Cerebellar nuclear complex (tissue), 1 donor: ENCODE measurements at places on chromosomes 7 and 10.

- no peak for DNase-seq
These were observed 99.1 kb downstream of the PLCE1 start for GRCh38 chr10:94092848-94093247.

DNA sequence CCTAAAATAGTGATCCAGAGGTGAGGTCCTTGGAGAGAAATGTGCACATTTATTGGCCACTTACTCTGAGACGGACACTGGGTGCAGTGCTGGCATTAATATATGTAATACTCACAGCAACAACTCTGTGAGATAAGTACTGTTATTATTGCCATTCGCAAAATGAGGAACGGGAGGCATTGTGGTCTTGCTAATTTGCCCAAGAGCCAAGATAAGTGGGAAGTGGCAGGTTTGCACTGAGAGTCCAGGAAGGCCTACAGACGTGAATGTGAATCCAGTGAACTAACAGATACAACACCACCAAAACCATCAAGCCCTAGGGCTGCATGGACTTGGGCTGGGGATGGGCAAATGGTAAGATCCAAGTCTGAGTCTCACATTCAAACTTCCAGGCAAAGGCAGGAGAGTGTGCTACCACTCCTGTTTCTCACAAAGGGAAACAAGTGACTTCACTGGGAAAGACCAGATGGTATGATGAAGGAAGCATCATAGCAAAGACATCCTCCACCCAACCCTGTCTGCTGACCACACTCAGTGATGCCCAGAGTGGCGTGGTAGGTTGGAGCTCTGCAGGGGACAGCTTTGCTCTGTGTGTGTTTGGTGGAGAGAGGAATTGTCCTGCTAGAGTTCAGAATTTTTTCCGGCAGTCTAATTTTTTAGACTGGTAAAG, 19.2 kb downstream of the TMEM273 start:
- DNase-seq, result no peak

- DNase-seq, result no peak
These were observed 15.6 kb downstream of the SEC31B start for GRCh38 chr10:100504096-100504495.

- DNase-seq, result no peak
These were observed 46.4 kb downstream of the PDGFA start for GRCh38 chr7:473211-473734.

GRCh38 chr7:151228024-151228866, 1.2 kb upstream of the ABCF2 start:
- no peak for DNase-seq

DNA sequence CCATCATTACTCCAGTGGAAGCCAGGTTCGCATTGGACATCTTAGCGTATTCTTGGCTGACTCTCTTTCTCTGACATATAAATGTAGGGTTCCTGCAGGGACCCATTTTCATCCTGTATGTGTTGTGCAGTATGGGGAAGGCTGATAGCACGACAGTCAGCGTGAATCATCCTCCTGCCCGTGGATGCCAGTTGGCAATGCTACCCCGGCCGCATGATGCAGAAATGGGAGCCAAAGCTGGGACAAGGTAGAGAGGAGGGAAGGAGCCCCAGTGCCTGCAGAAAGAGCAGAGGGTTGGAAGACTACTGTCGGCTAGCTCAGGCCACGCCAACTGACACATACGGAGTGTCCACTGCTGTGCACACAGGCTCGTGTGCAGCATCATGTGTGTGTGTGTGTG, 251.6 kb downstream of the SKAP2 start:
- peak; percentile 25 for DNase-seq

DNA sequence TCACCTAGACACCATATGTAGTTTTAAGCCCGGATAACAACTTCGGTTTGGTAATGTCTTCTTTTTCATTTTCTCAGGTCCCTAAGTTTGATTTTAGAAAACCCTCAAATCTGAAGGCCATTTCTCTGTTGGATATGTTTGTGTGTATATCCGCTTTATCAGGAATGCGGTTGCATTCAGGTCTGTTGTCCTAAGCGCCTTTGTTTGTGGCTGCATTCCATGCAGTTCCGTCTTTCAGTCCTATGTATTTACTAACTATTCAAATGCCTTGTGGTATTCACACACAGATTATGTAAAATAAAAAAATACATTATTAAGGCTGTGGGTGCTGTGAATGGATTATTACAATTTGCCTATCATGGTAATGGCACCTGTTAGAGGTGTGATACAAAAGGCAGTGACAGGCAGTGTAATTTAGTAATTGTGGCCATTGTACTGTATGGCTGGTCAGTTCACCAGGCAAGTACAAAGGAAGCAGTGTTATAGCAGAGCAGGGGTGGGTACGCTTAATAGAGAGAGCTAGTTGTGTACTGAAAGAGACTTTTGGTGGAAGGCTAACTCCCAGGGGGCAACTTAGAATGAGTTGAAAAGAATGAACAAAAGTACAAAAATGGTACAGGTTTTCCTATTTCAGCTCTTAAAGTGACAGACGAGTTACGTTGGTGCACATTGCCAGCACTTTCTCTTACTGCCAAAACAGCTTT, 136.4 kb downstream of the VTI1A start:
- no peak for DNase-seq

- no peak for DNase-seq
These were observed 91.3 kb upstream of the TMEM106B start for GRCh38 chr7:12119620-12120303.

DNA sequence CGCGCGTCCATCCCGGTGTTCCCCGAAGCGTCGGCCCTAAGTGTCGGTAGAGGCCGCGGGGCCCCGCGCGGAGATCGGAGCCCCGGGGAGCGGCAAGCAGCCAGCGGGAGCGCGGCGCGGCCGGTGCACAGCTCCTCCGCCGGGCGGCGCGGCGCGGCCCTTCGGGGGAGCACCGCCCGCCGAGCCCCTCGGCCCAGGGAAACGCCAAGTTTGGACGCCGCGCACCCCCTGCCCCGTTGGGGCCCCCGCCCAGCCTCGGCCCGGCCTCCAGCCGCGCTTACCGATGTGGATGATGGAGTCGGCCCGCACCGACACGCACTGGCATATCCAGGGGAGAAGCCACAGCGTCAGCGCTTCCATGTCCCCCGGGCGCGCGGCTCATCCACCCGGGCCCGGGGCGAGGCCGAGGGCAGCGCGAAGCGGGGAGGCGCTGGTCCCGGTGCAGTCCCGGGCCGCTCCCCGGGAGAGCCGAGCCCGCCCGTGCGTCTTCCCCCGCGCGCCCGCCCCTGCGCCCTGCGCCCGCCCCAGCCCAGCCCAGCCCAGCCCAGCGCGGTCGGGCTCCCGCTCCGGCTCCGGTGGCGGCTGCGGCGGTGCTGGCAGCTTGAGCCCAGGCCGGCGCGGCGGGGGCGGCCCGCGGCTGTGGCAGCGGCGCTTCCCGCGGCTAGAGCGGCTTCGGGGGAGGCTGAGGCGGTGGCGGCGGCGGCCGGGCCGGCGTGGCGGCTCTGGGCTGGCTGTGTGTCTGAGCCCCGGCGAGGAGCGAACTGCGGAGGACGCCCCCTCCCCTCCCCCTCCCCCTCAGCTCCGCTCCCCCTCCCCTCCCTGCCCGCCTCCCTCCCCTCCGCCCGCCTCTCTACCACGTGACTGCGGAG, at the start of gene GRID1:
TSS of gene GRID1 (minus strand) at position 763 of the 869 bp plus-strand sequence.
- no peak for DNase-seq

- DNase-seq, result no peak
These were observed 8.1 kb upstream of the KLHDC10 start for GRCh38 chr7:130062246-130062645.

DNA sequence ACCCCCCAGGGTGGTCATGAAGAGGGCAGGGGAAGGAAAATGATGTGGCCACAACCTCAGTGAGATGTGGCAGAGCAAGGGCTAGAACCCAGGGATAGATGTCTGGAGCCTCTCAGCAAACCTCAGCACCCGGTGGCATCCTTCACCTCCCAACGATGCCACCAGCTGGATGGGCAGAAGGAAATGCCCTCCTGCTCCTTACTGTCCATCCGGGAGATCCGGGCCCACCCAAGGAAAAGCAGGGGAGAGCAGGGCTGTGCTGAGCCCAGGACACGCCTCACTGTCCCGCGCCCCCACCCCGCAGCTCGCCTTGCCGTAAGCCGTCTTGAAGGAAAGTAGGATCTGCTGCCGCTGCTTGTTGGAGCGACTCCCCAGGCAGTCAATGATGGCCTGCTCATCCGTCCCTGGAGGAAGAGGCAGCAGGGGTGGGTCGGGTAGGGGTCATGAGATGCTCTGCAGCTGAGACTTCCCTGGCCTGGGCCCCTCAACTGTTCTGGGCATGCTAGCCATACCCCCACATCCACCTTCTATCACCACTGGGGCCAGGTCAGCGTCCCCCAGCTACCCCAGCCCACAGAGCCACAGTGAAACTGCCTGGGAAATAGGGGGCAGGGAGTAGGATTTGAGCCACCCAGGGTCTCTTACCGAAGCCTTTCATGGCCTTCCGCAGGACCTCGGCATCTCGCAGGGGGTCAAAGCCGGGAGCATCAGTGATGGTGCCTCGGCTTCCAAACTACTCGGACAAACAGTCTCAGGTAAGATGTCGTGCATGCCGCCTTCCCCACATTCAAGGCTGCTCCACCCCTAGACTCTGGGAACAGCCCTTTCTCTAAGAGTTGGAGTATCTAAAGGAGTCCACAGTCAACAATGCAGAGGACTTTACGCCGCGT, 34.3 kb downstream of the PLAC9 start:
- no peak for DNase-seq

GRCh38 chr10:103019425-103019824, 101.3 kb downstream of the CNNM2 start:
- no peak for DNase-seq

DNA sequence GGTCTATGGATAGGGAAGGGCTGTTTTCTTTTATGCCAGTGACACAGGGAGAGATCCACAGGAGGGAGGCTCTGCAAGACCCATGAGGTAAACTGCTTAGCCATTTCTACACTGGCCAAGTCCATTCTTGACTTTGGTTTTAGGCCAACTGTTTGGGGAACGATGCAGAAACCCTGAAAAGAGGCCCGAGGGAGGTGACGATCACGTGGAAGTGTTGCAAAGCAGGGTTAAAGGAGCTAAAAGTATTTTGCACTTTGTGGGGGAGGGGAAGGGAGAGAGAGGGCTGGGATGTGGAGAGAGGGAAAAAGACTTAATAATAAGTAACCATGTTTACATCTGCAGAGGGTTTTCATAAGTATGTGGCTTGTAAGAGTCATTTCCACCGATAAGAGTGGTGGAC, 239.7 kb downstream of the EMX2 start:
- no peak for DNase-seq

- DNase-seq, result no peak
These were observed 748 bp downstream of the PHTF2 start for GRCh38 chr7:77799078-77799964.

DNA sequence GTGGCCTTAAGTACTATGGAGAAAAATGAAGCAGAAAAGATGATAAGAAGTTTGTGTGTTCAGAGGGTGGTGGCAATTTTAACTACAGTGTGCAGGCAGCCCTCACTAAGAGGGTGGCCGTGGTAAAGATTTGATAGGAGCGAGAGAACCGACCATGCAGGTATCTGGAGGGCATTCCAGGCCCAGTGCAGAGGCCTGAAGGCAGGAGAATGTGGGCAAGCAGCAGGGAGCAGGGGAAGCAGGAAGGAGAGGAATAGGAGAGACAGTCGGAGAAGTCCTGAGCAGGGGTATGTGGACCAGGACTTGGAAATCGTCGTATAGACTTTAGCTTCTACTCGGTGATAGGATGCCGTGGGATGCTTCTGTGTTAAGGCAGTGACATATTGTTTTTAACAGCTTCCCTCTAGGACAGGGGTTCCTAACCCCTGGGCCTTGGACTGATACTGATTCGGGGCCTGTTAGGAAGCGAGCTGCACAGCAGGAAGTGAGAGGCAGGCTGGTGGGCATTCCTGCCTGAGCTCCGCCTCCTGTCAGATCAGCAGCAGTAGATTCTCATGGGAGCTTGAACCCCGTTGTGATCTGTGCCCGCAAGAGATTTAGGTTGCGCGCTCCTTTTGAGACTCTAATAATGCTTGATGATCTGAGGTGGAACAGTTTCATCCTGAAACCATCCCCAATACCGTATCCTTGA, 227.2 kb downstream of the CCDC3 start:
- DNase-seq, result no peak

- DNase-seq, result no peak
These were observed 64.9 kb upstream of the NRBF2 start for GRCh38 chr10:63068246-63068645.

- DNase-seq, result no peak
These were observed 26.8 kb downstream of the VSIR start for GRCh38 chr10:71746344-71747037.

GRCh38 chr7:155698633-155699032, 54.2 kb downstream of the RBM33 start:
- DNase-seq, result no peak
